ENCODE measurements at places on chromosomes 16 and 17. TPM values are rescaled to one million over a fixed set of nuclear protein-coding genes. Genes with fewer than 3 reads are reported as not detected.

DNA sequence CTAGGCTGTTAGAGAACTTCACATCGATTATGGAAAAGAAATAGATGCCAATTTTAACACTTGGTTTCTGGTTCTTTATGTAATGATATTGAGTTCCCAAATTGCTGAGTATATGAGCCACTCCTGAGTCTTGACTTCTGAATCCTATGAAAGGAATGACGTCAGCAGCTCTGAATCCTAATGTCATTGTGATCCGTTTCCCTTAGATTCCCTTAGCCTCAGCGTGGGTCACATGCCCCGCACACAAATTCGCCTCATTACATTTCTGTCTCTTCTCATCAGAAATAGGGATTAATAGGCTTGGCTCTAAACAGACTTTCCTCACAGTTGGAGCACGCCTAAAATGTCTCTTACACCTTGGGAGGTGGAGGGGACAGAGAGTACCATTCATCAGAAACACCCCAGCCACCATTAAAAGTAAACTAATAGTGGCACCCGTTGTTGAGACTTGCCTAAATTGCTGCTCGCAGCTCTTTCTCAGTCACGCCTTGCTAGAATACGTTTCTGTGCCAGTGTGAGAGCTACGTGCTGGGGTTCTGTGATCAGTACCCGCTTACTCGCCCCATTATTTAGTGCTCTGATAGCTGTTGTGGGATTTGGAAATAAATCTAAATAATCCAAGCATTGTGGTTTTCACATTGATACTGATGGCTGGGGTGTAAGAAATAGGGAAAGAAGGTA lies 7.1 kb downstream of the MRM3 start:
- DNase-seq: no peak

DNA sequence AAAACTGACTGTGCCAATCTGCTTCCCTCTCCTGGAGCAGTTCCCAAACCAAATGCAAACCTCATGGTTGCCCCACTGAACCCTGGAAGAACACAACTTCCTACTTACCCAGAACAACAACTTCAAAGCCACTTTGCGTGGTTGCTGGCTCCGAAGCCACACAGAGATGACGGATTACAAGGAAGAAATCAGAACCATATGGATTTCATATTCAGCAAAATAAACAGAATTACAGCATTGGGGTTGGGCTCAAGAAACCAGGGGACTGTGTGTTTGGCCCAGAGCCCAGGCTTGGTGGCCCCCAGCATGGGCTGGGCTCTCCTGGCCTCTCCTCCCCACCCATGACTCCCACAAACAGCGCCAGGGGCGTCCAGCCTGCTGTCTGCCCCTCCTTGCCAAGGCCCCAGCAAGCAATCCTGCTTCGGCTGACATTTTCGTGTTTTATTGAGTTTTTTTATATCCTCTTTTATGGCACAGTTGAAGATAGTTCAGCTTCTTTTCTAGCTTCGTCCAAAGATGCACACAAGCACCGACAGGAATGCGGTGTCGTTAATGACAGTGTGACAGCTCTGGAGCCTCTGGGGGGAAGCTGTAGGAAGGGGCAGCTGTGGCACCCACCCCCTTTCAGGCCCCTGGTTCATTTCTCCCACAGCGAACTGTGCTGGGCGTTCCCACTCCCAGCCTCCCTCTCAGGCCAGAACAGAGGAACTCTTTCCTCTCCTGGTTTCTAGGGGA lies 137.1 kb downstream of the GAS7 start:
- peak; percentile 42 for DNase-seq

DNA sequence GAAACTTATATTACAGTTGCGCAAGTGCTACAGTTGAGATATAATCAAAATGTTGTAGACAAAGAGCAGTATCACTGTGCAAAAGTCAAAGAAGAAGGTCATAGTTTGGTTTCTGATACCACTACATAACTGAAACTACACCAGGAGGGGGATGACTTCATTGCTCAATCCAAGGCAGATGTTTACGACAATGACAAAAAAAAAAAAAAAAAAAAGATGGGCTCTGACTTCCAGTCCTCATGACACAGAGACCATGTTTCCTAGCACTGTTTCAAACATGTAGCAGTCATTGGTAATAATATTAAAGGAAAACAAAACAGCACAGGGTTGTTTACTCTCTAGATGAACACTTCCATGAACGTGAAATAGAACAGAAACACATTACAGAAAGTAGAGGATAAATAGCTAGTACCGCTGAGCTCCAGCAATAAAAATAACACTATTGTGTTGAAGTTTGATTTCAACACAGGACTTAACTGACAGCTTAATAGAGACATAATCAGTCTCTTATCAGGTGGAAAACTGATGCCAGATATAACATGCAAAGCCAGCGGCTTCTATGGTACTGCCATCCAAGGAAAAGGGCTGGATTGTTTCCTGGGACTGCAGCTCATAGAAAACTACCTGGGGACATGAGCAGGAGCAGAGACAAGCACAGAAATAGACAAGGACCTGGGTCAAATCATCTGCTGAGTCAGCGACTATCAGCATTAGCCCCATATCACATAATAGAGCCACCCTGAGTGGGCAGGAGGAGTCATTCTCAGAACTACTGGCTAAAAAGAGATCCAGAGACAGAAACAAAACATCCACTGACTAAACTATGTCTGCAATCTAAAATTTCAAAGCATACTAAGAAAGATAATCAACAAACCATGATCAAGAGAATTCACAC lies 463.6 kb upstream of the SOX9 start:
- peak; percentile 31 for DNase-seq

DNA sequence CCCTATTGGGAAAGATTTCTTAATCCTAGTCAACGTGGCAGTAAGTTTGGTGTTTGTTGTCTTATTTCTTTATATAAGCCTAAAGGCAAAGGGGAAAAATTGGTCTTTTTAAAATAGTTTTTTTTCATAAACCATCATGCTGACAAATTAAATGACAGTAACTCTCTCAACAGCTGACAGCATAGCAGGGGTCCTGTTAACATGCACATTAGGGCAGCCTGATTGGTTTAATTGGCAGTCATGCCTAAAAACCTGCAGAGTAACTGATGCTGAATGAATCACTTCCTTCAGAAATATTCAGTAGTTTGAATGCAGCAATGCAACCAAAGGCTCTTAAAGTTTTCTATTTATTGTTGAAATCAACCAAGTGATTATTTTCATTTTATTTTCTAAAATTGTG lies 85.4 kb downstream of the ITFG1 start:
- DNase-seq: no peak

DNA sequence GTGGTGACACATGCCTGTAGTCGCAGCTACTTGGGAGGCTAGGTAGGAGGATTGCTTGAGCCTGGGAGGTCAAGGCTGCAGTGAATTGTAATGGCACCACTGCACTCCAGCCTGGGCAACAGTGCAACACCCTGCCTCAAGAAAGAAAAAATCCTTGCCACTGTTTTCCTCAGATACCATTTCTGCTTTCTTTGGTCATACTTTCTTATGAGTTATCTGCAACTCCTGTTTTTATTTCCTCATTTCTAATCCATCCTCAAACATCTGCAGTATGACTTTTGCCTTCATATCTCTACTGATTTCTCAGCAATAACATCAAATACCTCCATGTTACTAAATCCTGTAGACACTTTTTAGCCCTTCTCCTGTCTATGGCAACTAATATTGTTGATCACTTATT lies 3.1 kb upstream of the AP2B1 start:
- DNase-seq: no peak

Gene CLCN7
- total RNA-seq: 85.1 TPM

- no peak for DNase-seq
These were observed 406.2 kb downstream of the CDH11 start for GRCh38 chr16:64715624-64716023.

DNA sequence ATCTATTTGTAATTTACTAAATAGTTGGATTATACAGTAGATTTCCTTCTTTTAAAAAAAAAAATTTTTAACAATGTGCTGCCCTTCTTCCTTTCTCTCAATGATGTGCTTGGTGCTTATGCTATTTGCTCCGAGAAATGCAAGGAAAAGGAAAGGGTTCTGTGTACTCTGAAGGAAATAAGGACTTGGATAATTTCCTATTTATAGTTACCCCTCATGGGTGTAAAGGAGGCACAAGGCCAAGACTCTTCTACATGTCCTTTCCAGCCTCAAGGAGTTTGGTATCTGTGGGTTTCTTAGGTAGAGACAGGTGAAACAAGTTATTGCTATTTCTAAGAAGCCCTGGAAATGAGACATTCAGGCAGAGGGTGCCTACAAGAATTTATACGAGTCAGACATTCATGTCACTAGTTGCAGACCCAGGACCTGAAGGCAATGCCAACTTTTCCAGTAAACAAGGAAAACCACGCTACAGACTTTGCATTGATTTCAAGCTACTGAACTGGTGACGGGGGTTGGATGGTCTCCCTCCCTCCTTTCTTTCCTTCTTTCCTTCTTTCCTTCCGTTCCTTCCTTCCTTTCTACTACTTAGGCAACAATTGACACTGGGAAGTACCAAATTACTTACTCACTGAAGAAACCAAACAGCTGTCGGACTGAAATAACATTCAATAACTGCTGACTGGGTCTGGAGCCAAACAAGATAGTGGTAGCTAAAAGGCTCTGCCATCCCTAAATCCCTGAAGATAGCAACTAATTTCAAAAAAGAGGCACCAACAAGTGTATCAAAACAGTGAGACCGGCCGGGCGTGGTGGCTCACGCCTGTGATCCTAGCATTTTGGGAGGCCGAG lies 33.8 kb upstream of the GHDC start:
- DNase-seq: peak; percentile 54

DNA sequence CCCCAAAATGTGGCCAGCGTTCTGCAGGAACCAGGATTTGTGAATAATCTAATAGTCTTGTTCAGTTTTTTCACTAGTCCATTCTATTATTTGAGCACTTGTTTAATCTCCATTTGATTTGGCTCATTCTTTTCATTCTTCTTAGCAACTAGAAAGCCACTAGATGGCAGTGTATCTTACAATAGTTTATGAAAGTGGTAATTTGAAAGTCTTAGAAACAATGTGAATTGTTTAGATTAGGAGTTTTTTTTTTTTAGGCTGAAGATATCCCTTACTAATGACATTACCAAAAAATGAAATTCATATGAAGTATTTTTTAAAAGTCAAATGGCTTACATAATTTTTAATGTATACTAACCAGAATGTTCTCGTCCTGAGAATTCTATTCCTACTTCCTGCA lies 6.7 kb downstream of the ERI2 start:
- DNase-seq: peak; percentile 7
